ENCODE measurements at places on chromosomes 12 and 14.

DNA sequence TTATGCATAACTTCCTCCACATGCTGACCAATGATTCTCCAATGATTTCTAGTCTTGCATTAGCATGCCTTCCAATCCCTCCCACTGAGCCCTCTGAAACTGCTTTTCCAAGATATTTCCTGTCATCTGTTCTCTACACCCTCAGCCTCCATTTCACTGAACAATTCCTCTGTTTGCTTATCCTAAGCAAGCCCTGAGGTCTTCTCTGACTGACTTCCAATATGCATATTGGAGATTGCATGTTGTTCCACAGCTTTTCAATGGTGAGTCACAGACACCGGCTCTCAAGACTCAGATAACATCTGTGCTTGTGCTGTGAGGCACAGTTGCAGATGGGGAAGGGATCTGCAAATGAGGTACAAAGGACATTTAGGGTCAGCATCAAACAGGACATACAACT lies 141.0 kb downstream of the SLC16A7 start:
- no peak for DNase-seq

GRCh38 chr14:94998685-94999084 lies 158.6 kb downstream of the DICER1 start:
- DNase-seq, result no peak

DNA sequence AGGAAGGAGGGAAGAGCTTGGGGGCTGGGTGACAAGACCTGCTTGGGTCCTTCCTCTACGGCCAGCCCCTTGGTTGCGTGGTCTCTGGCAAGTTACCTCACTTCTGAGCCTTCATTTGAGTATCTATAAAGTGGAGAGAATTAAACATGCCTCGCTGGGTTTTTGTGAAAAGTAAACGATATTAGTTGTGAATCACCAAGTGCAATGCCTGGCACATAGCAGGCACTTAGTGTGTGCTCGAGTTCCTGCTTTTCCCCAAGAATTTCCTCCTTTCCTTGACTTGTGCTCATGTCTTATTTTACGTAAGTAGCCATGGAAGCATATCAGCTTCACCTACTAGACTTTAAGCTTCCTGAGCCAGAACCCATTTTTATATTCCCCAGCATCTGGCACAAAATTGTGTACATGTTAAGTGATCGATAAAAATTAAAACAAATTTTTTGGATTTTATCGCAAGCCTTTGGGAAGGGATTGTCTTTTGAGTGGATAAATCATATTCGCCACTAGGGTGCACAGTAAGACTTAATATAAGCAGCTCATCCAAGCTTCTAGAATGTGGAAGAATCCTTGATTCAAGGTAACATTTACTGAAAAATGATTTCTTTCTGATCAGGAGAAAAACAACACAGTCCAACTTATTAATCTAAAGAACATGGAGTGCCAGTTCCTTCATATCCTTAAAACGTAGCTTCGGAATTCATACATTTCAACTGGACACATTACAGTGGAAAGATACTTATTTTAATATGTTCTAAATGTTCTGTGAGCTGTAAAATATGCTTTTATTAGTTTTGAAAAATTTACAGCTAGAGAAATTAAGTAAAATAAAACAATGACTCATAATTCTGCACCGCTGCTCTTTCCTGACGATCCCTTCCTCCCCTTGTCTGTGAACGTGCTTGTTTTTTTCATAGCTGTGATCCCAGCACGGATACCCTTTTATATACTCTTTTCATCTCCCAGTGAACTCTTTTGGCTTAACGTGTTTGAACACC lies 62.0 kb downstream of the SLC25A47 start:
- no peak for DNase-seq

- DNase-seq, result no peak
Observed at GRCh38 chr14:22646570-22647254, 2.6 kb upstream of the OR6J1 start.

GRCh38 chr12:51888316-51889215 lies 663 bp downstream of the ANKRD33 start:
- no peak for DNase-seq

- no peak for DNase-seq
Observed at GRCh38 chr12:26534071-26534470, 298.9 kb downstream of the ITPR2 start.

DNA sequence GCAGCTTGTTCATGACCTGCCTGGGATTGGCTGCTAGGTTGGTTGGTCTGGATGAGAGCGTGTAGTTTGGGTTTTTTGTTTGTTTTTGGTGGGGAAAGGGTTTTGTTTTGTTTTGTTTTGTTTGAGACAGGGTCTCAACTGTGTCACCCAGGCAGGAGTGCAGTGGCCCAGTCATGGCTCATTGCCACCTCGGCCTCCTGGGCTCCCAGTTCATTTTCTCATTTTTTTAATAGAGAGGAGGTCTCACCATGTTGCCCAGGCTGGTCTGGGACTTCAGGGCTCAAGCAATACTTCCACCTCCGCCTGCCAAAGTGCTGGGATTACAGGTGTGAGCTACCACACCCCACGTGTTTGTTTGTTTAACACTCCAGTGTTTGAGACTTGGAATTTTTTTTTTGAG lies 3.8 kb downstream of the DYNC1H1 start:
- no peak for DNase-seq

- DNase-seq, result no peak
Observed at GRCh38 chr12:77324763-77325468, 259.5 kb upstream of the E2F7 start.

- no peak for DNase-seq
Observed at GRCh38 chr14:44438221-44438620, 68.9 kb downstream of the FSCB start.

DNA sequence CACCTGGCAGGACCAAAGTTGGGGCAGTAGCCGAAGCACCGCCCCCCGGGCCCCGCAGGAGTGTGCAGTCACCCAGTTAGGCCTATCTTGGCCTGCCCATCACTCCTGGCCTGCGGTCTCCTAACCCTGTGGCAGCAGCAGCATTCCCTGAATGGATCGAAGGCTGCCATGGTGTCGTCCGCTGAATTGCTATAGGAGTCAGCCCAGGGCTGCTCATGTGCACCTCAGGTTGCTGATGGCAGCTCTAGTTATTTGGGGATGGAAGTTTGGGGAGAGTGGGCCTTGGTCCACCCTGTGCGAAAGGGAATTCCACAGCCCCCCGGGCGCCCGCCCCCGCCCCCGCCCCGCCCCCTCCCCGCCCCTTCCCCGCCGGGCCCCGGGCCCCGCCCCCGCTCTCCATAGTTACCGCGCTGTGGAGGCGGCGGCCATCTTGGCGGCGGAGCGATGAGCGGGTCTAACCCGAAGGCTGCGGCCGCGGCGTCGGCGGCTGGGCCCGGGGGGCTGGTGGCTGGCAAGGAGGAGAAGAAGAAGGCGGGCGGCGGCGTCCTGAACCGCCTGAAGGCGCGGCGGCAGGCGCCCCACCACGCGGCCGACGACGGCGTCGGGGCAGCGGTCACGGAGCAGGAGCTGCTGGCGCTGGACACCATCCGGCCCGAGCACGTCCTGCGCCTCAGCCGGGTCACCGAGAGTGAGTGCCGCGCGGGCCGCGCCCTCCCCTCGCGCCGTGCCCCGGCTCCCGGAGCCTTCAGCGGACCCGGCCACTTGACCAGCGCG lies at the start of gene UNC119B:
Gene UNC119B (plus strand): TSS at position 428 of the 774 bp plus-strand sequence. CDS start 17 bp downstream, at position 445.
- DNase-seq, result no peak

DNA sequence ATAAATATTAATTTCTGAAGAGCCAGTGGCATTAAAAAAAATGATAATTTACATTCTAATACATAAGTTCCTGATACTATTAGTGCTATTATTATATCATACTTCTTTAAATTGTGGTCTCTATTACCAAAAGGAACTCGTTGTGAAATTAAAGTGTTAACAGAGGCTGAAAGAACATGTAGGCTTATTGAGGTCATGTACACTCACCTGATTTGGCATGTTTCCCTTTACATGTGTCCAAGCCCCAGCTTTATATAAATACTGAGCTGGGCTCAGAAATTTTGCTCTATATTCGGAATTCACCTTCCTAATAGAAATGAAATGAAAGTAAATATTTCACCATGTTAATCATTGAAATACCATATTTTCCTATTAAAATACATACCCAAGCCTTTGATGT lies 11.0 kb downstream of the MDM1 start:
- no peak for DNase-seq

DNA sequence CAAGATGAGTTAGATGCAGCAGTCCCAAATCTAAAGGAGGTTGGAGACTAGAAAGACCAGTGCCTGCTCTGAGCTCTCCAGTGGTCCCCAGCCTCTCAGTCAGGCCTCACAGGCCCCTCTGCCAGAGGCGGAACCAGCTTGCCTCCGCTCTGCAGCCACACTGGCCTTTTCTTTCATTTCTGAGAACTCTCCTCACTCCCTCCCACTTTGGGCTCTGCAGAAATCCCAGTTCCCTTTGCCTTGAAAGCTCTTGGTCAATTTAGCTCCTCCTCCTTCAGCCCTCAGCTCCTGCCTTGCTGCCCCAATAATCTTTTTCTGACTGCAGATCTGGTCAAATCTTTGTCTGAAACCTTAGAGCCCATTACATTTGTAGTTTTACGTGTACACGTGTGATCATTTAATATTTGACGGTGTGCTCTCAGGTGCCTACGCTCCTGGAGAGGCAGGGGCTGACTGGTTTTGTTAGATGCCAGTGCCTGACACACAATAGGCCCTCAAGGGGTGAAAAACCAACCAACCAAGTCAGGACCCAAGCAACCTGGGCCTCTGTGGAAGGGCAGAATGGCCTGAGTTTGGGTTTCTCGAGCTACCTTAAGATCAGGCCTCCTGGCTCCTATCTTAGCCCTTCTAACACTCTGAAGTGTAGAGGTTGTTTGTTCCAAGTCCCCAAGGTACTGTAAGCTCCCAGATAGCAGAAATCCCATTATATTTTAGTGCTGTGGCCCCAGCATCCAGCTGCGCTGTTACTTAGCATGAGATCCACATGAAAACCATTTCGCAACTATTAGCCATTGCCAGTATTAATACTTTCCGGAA lies 1.1 kb upstream of the NUDT4 start:
- no peak for DNase-seq

GRCh38 chr12:30164382-30165318 lies 380.9 kb upstream of the TMTC1 start:
- DNase-seq, result no peak

DNA sequence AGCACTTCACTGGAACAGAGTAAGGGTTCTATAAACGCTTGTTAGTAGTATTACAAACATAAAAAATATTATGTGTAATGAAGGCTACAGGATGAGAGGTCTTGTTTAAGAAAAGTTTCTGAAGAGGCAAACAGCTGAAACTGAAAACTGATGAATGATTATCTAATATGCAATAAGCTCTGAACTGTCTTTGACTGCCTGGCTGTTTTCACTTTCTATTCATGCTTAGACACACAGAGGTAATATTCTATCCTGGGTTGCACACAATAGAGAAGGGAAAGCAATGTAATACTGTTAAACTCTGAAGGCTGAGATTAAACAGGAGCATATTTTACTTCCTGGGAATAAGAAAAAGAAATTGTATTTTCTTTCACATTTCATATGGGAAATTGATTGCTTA lies 251.3 kb downstream of the ALX1 start:
- DNase-seq, result no peak

DNA sequence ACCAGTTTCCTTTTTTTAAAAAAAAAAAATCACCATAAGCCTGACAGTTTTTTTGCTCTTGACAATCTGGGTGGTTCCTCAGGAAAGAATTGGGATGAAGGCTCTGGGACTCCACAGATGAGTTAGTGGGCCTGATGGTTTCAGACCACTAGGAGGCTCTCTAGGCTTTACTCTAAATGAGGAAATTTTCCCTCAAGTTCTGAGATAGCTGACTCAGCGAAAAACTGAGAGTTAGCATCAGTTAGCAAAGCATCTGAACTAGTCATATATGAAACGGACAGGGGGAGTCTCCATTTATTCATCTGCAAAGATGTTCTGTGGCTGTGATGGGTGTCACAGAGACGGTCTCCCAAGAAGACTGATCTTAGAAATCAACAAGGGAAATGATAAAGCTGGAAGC lies 314.3 kb upstream of the OR4E1 start:
- DNase-seq, result no peak
